Stimulated activated CD8-positive, alpha-beta memory T cell treated with anti-CD3 and anti-CD28 coated beads, Interleukin-7, amount 100 ng/mL, for 24 hours (primary cell): ENCODE measurements at places on chromosomes 3 and 15.

GRCh38 chr3:186432189-186432588 is 70.2 kb upstream of the DGKG start:
- no peak for DNase-seq

DNA sequence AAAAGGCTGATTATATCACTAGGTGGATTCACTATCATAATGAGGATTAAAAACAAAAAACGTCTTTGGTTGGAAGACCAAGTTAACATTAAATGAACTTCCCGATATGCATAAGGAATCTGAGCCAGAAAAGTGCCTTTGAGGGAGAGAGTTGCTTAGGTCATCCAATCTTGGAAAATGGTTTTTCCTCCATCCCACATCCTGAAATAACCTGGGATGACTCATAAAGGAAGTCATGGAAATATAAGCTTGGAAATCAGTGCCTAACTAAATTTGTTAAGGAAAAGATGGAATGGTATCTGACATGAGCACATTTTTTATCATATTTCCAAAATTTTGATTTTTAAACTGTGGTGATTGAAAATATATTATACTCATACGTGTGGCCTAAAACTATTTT is 66.0 kb downstream of the KBTBD8 start:
- no peak for DNase-seq

- DNase-seq: no peak
Measured at GRCh38 chr15:27902680-27903385, 196.3 kb downstream of the OCA2 start.

- DNase-seq: no peak
Measured at GRCh38 chr3:99418209-99418635, 220.2 kb upstream of the COL8A1 start.

- DNase-seq: no peak
Measured at GRCh38 chr3:53721187-53722119, 124.8 kb downstream of the CHDH start.

GRCh38 chr3:177598097-177598833 is 401.0 kb upstream of the TBL1XR1 start:
- DNase-seq: no peak

GRCh38 chr3:174101244-174101643 is 703.7 kb downstream of the NLGN1 start:
- DNase-seq: no peak

DNA sequence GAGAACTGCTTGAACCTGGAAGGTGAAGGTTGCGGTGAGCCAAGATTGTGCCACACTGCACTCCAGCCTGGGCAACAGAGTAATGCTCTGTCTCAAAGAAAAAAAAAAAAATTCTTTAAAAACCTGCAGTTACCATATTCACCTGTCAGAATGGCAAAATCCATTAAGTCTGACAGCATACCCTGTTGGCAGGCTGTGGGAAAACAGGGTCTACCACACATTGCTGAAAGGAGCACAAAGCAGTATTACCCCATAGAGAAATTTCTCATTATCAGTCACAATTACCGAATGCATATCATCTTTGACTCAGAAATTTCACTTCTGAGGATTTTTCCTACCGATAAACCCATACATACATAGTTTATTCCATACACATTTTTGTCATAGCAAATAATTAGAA is 264.1 kb upstream of the SLCO3A1 start:
- no peak for DNase-seq

- no peak for DNase-seq
Measured at GRCh38 chr3:198112031-198112430, 152.0 kb downstream of the LMLN start.

- DNase-seq: no peak
Measured at GRCh38 chr3:30984855-30985749, 90.6 kb upstream of the GADL1 start.

DNA sequence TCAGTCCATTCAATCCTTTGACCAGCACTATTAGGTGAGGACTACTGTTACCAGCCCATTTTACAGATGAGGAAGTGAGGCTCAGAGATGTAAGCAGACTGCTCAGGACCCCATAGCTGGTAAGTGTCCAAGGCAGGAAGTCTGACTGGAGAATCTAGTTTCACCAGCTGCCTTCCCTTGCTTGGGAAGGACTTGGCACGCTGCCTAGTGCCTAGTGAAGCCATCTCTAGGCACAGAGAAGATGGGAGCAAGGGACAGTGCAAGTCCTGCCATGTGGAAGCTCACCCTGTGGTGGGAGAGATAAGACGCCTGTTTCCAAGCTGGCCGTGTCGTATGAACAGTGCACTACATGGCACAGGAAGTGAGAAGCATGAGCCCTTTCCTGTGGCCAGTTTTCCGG is 111.8 kb upstream of the TMC3 start:
- DNase-seq: no peak

DNA sequence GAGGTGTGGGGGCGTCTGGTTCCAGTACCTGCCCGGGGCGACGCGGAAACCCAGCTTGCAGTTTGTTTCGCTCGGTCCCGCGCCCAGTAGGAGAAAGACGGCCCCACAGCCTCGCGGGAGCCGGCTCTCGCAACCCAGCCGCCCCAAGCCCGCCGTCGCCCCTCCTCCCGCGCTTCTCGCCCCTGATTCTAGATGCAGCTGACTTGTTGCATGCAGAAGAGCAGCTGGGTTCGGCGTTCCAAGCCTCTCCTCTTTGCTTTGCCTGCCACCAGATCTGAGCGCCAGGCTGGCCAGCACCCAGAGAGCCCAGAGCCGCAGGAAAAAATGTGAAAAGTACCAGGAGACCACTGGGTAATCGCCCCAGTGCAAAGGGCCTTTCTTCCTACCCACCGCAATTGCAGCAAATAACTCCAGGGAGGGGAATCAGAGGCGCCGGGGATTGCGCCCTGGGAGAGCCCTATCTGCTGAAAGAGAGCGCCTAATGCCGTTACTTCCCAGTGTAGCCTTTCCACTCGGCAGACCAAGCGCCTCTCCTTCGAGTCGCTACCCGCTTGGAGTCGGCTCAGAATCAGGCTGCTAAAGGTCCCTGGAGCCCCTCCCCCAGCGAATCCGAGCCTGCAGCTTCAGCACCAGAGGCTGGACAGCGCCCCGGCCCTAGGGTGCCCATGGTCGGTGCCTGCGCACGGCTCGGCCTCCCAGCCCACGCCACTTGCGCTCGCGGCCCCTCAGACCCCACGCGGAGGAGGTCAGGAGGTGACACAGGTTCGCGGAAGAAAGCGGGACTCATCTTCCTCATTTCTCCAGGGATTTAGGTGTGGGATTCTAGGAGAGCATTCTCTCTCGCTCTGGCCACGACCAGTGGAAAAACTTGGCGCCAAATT is 15.7 kb upstream of the AEN start:
- DNase-seq: no peak
